ENCODE measurements at places on chromosomes 3 and 15.
A peak's percentile ranks its signal among the peaks of the same experiment; 100 is the strongest.

GRCh38 chr3:156795890-156796481, 30.2 kb upstream of the LEKR1 start:
- no peak for DNase-seq

- DNase-seq = no peak
Measured at GRCh38 chr3:50445919-50446318, 57.5 kb downstream of the CACNA2D2 start.

- DNase-seq = no peak
Measured at GRCh38 chr3:177838766-177839350, 641.6 kb upstream of the TBL1XR1 start.

- DNase-seq = no peak
Measured at GRCh38 chr3:187831125-187832051, 86.1 kb upstream of the BCL6 start.

- DNase-seq = no peak
Measured at GRCh38 chr3:30440880-30441279, 165.5 kb upstream of the TGFBR2 start.

DNA sequence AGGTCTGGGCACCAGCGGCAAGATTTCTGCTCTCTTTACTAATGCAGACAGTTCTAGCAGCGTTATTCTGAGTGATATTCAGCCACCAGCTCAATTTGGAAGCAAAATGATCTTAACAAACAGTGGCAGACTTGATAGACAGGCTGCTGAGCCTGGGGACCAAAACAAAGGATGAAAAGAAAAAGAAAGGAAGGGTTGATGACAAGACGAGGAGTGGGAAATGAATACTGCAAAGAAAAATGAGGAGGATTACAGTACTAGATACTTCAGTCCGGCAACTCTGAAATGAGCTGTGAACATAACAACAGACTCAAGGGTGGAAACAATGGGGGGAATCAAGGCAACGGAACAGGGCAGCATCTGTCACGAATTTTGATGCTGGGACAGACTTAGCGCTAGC, 28.8 kb downstream of the FHIT start:
- DNase-seq = no peak

GRCh38 chr3:69463531-69463930, 77.6 kb upstream of the FRMD4B start:
- no peak for DNase-seq

GRCh38 chr15:58383876-58384275, 47.9 kb upstream of the LIPC start:
- DNase-seq = peak; percentile 71

DNA sequence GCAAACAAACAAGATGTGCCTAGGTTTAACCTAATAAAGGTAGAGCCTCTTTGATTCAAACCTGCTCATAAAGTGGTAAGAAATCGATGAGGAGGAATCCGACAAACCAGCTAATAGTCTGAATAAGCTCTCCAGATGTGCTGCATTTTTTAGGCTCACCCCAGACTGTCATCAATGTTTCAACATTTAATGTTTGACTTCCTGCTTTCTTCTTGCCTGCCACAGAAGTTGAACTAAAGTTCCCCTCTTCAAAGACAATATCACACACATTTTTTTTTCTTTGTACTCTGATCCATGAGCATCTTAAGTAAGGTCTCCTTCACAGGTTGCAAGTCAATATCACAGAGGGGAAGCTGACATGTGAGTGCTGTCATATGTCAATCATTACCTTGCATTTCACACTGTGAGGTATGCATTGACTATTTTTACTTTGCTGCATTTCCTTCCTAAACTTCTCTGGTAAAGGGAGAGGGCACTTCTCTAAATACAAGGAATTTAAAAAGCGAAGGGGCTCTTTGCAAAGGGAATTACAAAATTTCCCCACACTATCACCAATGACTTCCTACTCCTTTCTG, 172.3 kb upstream of the MCTP2 start:
- DNase-seq = no peak

GRCh38 chr3:197953881-197954280, 3.9 kb downstream of the RPL35A start:
- DNase-seq = no peak

DNA sequence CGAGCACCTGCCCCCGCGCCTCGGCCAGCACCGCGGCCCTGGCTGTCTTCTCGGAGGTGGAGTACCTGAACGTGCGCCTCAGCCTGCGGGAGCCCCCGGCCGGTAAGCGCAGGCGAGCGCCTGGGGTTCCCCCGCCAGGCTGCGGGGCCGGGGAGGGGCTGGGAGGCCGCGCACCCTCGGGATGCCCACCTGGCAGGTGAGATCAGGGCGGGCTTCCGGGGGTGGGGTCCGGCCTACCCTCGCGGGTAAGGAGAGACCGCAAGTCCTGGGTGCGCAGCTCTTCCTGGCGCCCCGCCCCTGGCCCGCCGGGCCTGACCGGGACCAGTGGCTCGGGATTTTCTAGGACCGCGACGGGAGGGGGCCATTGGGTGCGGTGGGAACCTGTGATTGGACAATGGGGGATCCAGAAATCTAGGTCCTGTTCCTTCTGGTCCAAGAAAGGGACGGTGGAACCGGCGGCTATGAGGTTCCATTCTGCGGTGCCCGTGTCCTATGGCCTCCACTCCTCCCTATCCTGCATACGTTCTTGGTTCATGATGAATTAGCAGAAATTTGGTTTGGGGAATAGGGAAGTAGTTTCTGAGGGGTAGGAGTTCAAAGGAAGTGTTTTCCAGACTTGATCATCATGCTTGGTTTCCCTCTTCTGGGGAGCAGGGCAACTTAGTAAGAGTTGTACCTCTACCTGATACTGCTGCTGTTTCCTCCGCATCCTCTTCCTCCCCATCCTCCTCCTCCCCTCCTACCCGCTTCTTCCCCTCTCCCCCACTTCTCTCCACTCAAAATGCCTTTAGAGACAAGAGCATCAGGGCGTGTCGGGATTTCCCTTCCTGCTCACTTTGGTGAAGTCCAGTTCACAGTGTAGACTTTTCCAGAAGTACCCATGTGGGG, 808 bp downstream of the ARRDC4 start:
- DNase-seq = no peak

GRCh38 chr15:89714775-89715174, 24.2 kb downstream of the WDR93 start:
- no peak for DNase-seq

- peak; percentile 84 for DNase-seq
Measured at GRCh38 chr3:52123106-52123725, 31.0 kb downstream of the POC1A start.

DNA sequence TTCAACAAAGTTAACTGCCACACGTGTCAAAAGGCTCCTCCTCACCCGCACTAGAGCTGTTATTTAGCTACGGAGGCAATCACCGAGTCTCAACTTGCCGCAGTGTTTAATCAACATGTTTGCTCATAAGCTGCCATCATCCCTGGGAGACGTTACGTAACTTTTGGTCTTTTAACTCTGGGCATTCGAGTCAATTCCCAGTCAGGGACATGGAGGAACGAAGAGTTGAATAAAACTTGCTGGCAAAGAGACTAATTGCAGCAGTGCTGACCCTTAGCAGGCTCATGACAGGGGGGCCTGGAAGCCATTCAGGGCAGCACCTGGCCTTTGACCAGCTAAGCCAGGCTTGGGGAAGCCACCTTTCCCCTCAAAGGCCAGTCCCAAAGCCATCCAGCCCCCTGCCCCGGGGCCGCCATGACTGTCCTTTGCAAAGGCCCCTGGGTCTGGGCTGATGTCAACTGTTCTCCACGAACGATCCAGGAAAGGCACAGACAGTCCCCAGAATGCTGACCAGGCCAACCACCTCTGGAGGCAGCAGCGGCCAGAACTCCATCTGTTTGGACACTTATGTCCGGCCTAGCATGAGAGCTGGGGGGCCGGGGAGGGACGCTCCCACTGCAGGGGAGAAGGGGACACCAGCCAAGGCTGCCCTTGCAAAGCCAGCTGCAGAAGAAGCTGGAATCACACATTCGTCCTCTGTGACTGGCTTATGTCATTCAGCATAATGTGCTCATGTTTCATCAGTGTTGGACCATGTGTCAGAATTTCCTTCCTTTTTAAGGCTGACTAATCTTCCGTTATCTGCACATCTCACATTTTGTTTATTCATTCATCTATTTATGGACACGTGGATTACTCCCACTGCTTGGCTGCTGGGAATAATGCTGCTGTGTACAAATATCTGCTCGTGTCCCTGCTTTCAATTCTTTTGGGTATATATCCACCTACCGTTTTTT, 43.7 kb downstream of the PCSK6 start:
- DNase-seq = no peak

DNA sequence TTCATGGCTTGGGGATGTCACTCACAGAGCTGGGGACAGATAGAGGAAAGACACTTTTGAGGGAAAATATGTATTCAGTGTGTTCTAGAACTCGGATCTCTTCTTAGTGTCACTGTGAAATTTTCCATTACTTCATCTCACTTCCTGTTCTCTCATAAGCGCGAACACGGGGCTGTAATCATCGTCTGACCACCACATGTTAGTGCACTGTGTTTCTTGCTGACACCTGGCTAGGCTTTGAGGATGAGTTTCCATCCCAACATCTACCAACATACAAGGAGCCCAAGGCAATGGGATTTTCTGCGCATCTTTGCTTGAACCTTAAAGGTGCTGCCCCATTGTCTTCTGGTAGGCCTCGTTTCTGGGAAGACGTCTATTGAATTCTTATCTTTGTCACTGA, 84.0 kb downstream of the LIPC start:
- DNase-seq = peak; percentile 26

- no peak for DNase-seq
Measured at GRCh38 chr3:12922306-12922705, 80.9 kb upstream of the RPL32 start.
